T-helper 1 cell (primary cell): ENCODE measurements at places on chromosomes 4 and X.
A peak's percentile ranks its signal among the peaks of the same experiment; 100 is the strongest.

DNA sequence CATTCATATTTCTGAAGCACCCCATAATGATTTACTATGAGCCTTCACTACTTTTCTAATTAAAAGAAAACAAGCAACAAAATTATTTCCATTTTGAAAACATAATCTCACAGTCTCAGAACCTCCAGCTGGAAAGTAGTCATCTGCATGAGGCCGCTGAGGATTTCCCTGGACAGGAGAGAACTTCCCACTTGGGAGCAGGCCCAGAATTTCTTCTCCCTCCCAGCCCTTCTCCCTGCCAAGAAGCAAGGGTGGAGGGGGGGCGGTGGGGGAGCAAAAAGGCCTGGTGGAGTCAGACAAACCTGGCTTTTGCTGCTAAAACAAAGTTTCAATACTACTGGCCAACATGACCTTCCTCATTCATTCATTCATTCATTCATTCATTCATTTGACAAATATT lies 167.3 kb downstream of the PJA1 start:
- no peak for DNase-seq

- DNase-seq = no peak
Observed at GRCh38 chrX:124679199-124679598, 332.8 kb downstream of the SH2D1A start.

DNA sequence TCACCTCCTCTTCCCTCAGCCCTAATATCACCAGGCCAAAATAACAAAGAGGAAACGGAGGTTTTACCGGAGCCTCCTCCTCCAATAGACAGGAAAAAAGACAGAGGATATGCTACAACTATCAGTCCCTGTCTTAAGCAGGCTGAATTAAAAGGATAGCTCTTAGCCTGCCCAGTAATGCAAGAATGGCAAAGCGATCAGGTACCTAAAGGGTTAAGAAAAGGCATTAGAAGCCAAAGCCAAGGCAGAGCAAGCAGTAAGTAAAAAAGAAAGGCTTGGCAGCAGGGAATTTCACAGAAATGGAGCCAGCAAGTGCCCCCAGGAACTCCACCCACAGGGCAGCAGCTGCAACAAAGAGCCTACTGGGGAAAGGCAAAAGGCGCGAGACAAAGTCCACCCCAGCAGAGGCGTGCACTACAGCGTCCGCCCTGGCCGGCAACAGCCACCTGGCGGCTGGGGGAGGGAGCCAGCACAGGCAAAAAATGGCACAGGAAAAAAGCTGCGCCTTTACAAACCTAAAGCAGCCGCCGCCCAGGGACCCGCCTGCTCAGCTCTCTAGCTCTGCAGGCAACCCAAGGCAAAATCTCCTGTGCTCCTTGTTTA lies 220.6 kb upstream of the ZC4H2 start:
- no peak for DNase-seq

GRCh38 chr4:22988526-22988925 lies 295.8 kb downstream of the GBA3 start:
- no peak for DNase-seq

- peak; percentile 86 for DNase-seq
Observed at GRCh38 chr4:165207431-165208220, at the start of gene KLHL2. Gene KLHL2, plus strand, starts transcription at chr4:165207561. Its CDS starts 316 bp downstream, at chr4:165207877.

- DNase-seq = no peak
Observed at GRCh38 chrX:152642931-152643564, 5.4 kb downstream of the GABRQ start.
